Stimulated activated CD8-positive, alpha-beta memory T cell treated with anti-CD3 and anti-CD28 coated beads, Interleukin-12 subunit alpha, Interleukin-12 subunit beta, amount 100 ng/mL, for 4 hours (primary cell): ENCODE measurements at places on chromosomes 12 and 14.

DNA sequence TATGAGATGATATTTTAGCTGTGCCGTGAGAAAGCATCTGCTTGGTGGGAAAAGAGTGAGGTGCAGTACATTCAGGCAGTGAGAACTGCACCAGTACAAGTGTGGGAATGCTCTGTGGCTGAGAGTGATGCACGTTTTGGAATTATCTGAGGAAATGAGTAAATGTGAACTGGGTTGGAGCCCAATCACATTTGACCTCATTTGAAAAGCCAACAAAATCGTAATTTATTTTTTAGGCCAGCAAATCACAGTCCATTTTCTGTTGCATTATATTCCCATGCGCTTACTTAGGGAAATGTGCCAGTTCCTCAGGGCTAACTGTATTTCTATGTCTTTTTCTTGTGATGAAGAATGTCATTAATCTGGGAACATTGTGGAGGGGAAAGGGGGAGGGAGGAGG lies 77.3 kb downstream of the SNAPC1 start:
- no peak for DNase-seq

DNA sequence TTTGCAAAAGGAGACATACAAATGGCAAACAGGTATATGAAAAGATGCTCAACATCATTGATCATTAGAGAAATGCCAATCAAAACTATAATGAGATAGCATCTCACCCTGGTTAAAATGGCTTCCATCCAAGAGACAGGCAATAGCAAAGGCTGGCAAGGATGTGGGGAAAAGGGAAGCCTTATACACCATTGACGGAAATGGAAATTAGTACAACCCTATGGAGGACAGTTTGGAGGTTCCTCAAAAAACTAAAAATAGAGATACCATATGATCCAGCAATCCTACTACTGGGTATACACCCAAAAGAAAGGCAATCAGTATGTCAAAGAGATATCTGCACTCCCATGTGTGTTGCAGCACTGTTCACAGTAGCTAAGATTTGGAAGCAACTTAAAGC lies 17.3 kb upstream of the CKAP4 start:
- DNase-seq = no peak

DNA sequence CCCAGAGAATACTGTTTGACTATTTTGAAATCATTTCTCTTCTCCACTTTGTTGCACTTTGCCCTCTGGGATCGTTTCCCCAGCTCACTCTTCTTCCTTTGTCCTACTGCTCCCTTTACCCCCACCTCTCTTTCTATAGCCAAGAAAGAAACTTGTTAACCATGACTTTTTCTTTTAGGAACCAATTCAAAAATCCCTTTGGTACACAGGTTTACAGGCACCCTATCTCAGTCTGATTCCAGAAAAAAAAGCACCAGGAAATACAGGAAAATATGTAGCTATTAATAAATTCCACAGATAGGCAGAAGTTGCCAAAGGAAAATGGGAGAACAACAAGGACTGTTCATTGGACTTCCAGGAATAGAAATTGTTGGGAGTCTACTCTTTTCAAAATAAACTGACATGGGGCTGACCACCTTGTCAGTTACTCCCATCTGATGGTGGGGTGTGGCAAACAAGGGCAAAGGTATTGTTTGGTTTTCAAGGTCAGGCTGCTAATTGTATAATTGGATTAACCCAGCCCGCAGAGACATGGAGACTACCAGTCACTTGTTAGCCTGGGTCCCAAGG lies 82.4 kb downstream of the CRADD start:
- DNase-seq = no peak

DNA sequence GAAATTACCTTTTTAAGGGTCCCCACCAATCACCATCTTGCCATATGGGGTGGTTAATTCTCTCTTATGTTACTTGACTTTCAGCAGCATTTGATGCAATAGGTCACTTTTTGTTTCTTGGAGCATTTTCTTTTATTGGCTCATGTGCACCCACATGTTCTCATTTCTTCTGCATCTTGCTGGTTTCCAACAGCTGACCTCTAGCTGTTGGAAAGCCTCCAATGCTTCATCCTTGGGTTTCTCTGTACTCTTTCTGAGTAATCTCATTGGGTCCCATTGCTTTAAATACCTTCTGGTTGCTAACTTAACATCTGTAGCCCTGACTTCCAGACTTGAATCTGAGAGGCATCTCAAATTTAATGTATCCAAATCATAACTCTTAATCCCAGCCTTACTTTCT lies 116.8 kb downstream of the CRADD start:
- DNase-seq = no peak

DNA sequence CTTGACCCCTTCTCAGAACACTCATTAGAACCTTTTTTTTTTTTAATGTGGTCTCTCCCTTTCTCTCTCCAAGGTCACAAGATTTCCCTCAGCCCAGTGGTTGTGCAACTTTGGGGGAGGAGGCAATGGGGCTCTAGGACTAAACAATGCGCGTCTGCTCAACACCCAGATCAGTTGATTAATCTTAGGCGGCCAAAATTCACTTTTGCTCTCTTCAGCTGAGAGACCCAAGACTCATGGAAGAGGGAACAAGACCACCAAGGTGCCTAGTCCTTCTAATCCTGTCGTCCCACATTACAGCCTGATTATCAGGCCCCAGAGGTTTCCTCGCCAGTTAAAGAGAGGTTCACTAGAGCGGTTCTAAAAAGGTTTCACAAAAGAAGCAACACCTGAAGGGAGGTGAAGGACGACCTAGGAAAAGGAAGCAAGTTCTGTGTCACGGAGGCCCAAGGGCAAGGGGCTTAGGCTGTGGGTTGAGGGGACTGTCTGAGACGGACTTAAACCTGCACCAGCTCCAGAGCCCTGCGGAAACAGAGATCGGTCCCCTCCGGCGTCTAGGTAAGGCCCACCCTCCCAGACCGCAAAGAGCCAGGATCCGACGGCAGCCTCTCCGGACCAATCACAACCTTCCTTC lies 824 bp upstream of the TARBP2 start:
- DNase-seq = no peak

GRCh38 chr12:27176765-27177164 lies 67.3 kb upstream of the STK38L start:
- no peak for DNase-seq

GRCh38 chr14:41449066-41449465 lies 157.6 kb upstream of the LRFN5 start:
- no peak for DNase-seq

- DNase-seq = no peak
These were observed 71.0 kb downstream of the TMTC2 start for GRCh38 chr12:82757656-82758055.

GRCh38 chr14:105883066-105884005 lies 357.0 kb downstream of the TMEM121 start:
- no peak for DNase-seq
